DMS53 (cell line): ENCODE measurements at places on chromosomes 12 and 14.

DNA sequence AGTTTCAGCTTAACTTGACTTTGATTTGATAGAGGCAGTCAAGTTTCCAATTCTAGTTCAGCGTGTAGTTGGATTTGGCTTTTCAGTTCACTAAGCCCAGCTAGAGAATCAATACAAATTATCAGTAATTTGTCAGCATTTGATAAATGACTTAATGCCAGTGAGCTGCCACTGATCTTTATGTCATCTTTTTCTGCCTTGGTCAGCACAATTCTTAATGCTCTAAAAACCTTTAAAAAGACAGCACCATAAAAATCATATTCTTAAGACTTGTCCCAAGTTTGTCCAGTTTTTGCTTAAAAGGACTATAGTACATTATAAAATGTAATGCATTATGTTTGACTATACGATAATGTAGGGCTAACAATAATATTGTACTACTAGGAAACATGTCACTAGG, 920.5 kb downstream of the LRFN5 start:
- no peak for DNase-seq

- DNase-seq = peak; percentile 67
Measured at GRCh38 chr14:41607966-41608663, 1.4 kb downstream of the LRFN5 start.

DNA sequence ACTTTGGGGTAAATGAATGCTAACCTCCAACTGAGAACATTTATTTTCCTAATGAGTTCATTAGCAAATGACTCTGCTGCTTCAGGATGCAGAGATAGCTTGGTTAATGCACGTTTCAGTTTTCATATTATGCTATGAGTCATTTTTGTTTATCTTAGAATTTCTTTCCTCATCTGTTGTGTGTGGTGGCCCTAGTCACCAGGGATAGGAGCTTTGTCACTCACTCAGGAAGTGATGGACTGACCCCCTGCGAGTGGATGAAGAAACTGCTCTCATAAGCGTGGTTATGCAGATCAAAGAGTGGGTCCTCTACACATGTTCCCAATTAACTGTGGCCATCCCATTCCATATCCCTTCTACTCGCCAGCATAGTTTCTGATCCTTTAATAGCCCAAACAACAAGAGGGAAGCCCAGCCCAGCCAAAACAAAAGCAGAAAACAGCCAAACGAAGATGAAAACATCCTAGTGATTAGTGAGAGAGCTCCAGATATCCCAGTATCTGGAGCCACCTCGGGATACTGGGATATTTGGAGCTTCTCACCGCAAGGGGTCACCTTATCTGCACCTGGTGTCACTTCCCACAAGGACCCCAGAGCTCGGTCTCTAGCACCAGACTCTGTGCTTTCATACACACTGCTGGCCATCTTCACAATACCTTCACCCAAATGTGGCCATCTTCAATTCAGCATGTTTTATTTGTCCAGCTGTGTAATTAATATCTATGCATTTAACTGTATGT, 8.6 kb downstream of the TC2N start:
- DNase-seq = peak; percentile 79

DNA sequence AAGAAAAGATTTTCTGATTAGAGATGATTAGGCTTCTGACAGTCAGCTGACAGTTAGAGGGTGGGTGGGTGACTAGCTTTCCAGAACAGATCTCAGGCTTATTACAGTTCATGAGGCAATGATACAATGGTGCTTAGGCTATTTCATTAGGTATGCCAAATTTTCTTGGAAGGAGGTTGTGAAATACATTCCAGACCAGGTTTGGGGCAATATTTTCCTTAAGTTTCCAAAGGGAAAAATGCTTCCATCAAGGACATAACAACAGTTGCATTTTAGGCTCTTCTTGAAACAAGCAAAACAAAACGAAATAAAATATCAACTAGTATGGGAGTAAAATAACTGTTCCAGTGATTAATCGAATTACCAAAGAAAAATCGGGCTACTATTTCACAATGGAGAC, 59.3 kb upstream of the CNTN1 start:
- no peak for DNase-seq

- DNase-seq = peak; percentile 68
Measured at GRCh38 chr14:59189091-59189785, 771 bp downstream of the DAAM1 start.

DNA sequence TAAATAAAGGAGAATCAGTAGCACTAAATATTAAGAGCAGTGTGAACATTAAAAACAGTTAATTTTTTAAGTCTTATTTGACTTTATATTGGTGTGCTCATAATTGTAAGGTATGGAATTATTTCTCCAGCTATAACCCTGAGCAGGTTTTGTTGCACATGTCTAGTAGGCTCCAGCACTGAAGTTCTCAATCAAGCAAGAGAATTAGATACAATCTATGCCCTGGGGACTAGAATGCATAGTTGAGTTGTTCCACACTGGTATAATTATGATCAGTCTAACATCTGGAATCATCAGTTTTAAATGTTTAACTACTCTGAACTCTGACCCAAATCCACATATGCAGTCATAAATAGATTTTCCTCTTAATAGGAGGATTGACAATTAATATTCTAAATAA, 257.8 kb upstream of the ARHGAP5 start:
- DNase-seq = no peak

GRCh38 chr12:43675048-43675904, 83.3 kb downstream of the PUS7L start:
- DNase-seq = no peak

- no peak for DNase-seq
Measured at GRCh38 chr14:47833011-47833410, 157.6 kb upstream of the MDGA2 start.

DNA sequence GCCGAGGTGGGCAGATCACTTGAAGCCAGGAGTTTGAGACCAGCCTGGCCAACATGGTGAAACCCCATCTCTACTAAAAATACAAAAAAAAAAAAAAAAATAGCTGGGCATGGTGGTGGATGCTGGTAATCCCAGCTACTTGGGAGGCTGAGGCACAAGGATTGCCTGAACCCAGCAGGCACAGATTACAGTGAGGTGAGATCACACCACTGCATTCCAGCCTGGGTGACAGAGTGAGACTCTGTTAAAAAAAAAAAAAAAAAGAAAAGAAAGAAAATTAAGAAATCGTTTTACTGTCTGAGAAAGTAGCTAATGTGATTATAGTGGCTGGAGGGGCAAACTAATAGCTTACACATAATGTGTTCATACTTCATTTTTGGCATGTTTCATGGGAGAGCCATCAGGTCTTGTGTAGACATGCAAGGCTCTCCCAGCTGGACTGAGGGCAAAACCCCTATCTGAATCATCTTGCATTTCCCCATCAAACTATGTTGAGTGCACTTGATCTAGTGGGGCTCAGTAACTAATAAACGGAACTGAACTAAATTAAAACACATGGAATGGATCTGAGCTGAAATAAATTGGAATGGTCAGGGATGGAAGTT, 16.2 kb downstream of the KIF21A start:
- DNase-seq = no peak

GRCh38 chr14:76212242-76212641, 60.5 kb downstream of the GPATCH2L start:
- DNase-seq = no peak

DNA sequence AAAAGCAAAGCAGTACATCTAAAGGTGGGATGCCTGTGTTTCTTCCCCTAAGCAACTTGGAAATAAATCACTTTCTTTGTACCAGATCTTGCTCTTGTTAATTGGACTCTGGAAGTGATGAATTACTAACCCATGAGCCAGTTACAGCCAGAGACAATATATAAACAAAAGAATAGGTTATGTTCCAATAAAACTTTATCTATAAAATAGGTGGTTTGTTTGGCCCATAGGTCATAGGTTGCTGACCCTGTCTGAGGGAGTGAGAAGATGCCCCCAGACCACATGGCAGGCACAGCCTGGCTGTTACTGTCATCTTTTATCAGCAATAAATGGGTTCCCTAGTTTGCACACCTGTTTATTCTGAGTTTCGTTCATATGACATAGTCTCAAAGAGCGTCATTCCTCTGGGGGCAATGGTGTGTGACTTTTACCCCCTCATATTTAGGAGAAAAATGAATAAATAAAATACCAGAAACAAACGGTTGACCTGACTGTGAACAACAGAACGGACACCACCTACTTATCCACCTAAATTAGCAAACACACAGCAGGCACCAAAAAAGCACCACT, 10.7 kb downstream of the LGMN start:
- DNase-seq = no peak

DNA sequence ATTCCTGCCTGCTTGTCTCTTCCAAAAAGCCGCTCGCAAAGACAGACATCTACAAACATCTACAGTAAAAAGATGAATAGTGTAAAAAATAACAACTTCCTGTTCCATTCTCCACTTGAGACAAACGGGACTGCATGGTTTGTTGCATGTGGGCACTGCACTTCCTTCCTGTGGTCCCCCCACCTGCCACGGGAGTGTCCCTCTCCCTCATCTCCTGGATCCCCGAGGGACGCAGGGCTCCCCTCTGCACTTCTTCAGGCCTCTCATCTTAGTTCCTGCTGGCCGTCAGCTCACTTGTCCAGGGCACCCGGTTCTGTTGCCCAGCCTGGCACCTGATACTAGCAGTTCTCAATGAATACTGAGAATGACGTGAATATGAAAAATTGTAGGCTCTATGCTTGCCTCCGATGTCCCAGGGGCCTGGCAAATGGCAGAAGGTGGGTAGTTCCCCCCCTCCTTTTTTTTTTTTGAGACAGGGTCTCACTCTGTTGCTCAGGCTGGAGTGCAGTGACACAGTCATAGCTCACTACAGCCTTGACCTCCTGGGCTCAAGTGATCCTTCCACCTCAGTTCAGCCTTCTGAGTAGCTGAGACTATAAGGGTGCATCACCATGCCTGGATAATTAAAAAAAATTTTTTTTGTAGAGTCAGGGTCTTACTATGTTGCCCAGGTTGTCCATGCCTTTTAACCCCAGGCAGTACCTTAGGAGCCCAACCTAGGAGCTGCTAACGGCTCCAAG, 3.5 kb upstream of the KLC1 start:
- DNase-seq = peak; percentile 66

DNA sequence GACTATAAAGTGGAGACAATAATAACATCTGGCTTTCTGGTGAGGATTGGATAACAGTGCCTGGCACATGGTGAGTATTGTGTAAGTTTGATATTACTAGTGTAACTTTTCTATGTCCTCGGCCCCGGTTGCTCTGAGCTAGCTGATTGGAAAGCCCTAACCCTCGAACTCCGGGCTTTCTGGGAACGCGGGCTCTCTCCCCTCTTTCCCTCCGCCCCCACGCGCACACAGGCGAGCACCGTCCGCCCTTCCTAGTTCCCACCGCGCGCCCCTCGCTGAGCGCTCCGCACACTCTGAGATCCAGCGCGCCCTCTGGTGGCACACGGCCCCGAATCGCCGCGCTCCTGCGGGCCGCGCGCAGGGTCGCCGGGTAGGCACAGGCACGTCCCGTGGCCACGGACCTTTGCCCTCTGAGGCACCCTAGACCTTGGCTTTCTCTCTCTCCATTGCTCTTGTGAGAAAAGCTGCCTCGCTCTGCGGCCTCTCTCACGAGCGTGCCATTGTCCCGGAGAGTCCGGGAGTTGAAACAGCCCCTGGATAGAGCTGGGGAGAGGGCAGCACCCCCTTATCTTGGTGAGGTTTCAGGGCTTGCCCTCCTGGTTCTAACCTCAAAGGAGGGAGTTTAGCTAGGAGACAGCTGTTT, 23.2 kb upstream of the ESRRB start:
- peak; percentile 64 for DNase-seq

- DNase-seq = no peak
Measured at GRCh38 chr14:69328317-69328716, 68.4 kb downstream of the GALNT16 start.

DNA sequence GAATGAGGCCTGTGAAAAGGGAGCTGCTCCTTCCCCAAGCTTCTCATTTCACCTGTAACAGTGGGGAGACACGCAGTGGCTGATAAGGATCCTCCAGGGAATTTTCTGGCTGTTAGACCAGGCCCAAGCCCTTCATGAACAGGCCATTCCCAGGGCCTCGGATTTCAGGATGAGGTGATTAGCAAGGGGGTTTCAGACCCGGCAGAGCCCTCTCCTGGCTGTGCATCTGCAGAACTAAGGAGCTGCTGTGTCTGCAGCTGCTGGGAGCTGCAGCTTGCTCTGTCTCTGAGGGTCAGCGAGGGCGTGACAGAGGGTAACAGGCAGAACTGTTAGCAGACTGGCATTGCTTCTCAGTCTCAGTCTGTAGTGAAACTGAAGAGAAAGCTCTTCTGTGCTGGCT, 110.4 kb downstream of the KCNA5 start:
- DNase-seq = no peak

DNA sequence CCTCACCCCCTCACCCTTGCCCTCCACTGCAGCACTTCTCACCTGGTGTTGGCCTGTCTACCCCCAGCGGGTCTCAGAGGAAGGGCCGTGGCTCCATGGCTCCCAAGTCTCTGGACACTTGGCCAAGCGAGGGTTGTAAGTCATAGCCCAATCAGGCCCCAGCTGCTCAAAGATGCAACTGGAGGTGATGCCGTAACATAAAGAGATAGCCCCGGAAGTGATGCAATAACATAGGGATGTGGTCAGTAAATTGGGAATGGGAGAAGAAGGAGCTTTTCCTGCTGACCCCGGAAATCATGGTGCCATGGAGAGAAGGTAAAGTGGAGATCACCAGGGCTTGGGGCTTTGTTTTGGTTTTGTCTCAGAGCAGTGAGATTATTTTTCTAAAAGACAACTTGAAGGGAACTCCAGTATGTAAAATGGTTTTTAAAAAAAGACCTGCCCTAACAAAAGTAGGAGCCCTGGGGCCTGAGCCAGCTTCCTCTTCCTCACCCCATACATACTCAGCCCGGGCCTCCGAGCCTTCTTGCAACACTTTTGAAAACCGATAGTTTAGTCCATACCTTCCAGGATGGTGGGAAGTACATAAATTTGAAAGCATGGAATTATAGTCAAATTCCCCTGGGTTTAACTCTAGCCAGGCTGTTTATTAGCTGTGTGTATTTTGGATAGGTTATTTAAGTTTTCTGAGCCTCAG, 212.5 kb downstream of the CRADD start:
- DNase-seq = no peak

DNA sequence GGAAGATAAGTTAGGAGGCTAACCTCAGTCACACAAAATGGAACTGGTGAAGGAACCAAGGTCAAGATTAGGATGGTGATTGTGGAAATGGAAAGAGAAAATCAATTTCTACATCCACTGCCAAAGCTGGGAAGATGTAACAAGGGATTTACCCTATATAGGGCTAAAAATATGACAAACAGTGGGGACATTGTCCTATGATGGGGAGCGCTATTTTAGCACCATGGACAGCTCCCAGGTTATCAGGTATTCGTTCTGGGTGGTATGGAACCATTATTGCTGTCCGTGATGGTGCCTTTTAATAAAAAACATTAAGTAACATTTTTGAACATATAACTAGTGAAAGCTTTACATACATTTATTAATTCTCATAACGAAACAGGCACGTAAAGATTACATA, 124.0 kb downstream of the NDUFA12 start:
- no peak for DNase-seq
